ENCODE measurements at places on chromosomes 1 and 21.

DNA sequence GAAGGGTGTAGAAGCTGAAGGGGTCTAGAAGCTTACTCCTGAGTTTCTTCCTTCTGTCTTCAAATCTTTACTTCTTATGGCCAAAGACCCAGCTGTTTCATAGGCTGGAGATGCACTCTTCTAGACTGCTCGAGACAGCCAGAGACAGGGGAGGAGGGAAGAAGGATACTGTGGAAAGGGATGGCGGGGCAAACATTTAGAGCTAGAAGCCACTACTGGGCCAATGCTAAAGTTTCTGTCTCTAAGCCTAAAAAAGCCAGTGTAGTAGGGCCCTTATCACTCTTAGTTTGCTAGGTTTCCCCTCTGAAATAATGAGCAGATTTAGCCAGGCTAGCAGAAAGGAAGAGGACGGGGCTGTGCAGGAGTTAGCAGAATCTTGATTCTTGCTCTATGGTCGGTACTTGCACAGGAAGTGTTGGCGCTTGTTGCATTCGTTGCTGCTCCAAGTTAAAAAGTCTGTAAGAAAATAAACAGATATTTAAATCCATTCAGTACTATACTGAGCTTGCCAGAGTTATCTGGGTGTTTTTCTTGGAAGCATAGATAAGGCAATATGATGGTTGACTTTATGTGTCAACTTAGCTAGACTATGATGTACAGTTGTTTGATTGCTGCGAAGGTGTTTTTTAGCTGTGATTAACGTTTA, 16.9 kb downstream of the REG4 start:
- DNase-seq: no peak

DNA sequence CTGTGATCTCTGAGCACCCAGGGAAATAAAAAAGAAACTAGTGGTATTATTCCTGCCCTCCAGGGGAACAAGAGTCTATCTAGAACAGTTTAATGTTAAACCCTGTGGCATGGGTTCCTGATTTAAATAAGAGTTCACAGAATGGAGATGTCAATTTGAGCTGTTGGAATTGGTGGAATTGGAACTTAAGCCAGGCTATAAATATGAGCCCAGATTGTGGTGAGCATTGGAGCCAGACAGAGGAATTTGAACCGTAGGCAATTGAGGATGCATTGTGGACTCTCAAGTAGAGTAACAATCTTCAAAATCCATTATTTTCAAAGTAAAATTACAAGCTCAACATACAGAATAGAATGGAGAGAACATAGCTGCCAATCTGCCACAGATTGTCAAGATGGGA, 98.2 kb downstream of the NEK7 start:
- DNase-seq: no peak

DNA sequence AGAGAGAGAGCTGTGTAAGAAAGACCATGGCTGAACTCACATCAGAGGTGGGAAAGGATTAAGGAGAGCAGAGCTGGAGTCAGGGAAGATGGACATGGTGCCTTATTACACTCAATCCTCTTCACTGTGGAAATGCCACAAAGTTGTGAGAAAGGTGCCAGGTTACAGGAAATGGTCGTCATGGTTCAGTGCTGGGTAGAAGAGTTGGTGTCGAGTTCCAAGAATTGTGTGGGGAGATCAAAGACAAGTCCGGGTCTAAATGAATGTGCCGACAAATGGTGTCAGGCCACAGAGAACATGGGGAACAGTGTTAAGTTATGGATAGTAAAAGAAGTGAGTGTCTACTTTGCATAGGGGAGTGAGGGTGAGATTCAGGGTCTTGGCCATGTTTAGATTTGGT, 40.9 kb downstream of the LAMC2 start:
- no peak for DNase-seq

DNA sequence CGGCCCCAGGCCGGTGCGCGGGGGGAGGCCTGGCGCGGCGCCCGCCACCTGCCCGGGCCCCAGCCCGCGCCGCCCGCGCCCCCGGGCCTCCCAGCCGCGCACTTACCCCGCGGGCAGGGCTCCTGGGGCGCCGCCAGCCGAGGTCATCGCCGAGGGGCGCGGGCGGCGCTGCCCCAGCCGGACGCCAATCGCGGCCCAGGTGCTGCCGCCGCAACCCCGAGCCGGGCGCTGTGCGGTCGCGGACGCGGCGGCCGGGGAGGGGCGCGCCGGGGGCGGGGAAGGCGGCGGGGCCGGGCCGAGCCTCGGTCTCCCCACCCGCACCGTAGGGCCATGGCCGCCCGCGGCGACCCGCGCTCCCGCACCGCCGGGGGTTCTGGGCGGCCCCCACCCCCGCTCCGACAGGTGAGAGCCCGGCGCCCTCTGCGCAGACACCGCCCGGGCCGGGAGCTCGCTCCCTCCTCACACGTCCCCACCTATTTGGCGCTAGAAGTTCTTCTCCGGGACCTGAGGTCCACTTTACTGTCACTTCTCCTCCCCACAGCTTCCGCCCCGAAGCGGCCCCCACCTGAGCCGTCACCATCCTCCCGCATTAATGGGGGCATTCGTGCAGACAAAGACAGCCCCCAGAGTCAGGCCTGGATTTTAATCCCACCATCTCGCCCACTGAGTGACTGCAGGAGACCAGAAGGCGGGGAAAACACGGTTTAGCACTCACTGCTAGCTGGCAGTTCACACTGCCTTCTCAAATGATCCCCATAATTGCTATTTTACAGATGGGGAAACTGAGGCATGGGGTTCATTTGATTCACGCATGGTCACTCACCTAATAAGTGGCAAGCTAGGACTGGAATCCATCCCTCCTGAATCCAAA, at the start of gene TTC39A:
TTC39A (minus strand) TSS at position 232 of the 871 bp plus-strand sequence; CDS start at position 147, 85 bp downstream.
- no peak for DNase-seq

DNA sequence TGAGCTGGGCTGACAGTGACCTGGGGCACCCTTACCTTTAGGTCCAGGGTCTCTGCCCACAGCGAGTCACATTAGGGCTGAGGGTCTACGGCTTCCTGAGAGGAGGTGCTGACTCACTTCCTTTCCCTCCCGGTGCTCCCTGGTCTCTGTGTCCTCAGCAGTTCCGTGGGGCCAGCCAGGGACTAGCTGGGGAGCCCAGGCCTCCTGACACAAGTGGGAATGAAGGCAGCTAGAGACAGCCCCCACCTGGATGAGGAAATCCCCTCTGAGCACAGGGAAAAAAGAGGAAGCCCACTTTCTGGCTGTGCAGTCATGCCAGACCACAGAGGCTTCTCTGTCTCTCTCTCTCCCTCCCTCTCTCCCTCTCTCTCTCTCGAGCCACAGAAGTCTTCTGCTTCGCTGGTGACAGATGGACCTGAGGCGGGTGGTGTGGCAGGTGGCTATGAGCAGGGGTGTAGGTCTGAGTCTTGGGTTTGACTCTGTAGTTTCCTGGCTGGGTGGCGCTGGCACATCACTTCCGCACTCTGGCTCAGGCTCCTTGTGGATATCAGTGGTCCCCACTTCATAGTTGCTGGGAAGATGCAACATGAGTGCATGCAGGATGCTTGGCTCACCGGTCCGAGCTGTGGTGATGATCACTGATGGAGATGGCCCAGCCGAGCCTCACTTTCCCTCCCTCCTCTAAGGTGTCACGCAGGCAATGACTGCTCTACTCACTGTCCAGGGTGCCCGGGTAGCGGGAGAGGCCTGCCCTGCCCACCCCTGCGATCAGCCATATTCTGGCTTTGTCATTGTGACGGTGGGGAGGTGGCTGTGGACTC, 3.5 kb downstream of the SLC66A1 start:
- no peak for DNase-seq

DNA sequence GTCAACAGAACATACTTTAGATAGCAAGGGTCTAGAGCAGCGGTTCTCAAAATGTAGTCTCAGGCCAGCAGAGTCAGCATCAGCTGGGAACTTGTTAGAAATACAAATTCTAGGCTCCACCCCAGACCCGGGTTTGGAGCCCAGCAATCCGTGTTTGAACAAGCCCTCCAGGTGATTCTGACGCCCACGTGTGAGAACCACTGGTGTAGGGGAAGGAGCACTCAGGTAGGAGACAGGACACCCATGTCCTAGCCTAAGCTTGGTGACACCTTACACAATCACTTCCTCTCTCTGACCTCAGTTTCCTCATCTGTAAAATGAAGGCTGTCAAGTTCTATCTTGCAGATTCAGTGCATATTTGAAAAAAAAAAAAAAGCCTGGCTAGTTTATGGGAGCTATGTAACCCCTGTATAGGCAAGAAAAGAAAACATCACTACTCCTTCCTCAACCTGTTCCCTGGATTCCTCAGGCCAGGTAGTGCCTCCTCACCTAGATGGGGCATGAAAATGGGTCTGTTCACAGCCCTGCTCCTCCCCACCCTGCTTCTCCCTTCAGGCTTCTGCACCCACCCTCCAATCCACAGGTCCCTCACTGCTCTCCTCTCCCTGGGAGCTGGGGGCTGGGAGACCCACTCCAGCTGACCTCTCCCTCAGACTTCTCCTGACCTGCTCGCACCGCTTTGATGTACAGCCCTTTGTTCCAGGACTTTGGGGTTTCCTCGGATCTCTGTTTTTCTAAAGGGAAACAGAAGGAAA, 7.1 kb upstream of the PHLDA3 start:
- DNase-seq: no peak

GRCh38 chr1:38746941-38747600, 112.5 kb downstream of the RRAGC start:
- DNase-seq: no peak

- DNase-seq: no peak
These were observed 1.4 kb downstream of the GUK1 start for GRCh38 chr1:228141226-228142044.

Data from gastrocnemius medialis (tissue), 4 donors.